ENCODE measurements at places on chromosomes 12 and 14.

- DNase-seq = no peak
Observed at GRCh38 chr14:30808576-30808975, 65.8 kb upstream of the COCH start.

GRCh38 chr14:74368441-74368840 is 20.2 kb downstream of the VRTN start:
- DNase-seq = no peak

- no peak for DNase-seq
Observed at GRCh38 chr14:91171291-91171690, 57.4 kb downstream of the DGLUCY start.

- DNase-seq = no peak
Observed at GRCh38 chr12:69703146-69703642, 4.1 kb upstream of the BEST3 start.

GRCh38 chr12:125696054-125696453 is 630.8 kb downstream of the AACS start:
- DNase-seq = no peak

DNA sequence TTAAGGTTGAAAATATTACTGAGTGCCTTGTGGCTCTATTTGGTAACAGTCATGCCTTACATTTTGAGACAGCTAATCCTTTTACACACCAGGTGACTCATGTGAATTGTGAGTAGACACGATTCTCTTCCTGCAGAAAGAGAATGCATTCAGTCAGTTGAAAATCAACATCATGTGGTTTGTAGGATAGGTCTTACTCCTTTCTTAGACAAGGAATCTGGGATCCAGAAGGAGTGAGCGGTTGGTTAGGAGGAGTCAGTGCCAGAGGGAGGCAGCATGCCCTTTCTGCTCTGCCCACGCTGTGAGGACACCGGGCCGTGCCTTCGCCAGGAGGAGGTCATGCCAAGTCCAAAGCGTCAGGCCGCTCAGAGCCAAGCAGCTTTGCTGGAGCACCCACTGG is 47.6 kb downstream of the TRAF3 start:
- no peak for DNase-seq
